Hematopoietic multipotent progenitor cell treated with erythropoietin and hydrocortisone succinate and interleukin-3 and kit ligand, for 6 days (in vitro differentiated cells): ENCODE measurements at places on chromosomes 5 and 9.
A peak's percentile ranks its signal among the peaks of the same experiment; 100 is the strongest.

DNA sequence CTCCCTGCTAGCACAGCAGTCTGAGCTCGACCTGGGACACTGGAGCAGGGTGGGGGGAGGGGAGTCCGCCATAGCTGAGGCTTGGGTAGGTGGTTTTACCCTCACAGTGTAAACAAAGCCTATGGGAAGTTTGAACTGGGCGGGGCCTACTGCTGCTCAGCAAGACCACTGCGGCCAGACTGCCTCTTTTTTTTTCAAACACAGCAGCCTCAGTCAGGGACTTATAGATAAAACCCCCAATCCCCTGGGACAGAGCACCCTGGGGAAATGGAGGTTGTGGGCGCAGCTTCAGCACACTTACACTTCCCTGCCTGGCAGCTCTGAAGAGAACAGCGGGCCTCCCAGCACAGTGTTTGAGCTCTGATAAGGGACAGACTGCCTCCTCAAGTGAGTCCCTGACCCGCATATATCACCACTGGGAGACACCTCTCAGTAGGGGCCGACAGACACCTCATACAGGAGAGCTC, 151.1 kb upstream of the APC start:
- DNase-seq, result peak; percentile 59

- DNase-seq, result no peak
Measured at GRCh38 chr5:59560553-59560952, 333.0 kb downstream of the PDE4D start.

DNA sequence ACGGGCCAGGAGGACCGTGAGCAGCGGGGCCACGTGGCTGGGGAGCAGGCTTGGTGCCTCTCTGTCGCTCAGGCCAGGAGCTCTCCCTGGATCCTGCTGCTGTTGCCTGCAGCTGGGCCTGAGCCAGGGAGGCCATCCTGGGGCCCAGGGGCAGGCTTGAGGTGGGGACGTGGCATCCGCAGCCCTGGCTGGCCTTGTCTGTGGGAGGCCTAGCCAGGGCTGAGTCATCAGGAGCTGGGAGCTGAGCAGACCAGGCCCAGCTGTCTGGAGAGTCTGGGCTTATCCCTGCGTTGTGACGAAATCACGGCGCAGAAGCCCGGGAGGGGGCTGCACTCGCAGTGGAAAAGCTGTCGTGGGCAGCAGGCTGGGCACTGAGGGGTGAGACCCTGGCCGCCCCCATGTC, 138.8 kb upstream of the COL5A1 start:
- no peak for DNase-seq

GRCh38 chr5:180636016-180636402, 13.4 kb downstream of the FLT4 start:
- DNase-seq, result no peak

DNA sequence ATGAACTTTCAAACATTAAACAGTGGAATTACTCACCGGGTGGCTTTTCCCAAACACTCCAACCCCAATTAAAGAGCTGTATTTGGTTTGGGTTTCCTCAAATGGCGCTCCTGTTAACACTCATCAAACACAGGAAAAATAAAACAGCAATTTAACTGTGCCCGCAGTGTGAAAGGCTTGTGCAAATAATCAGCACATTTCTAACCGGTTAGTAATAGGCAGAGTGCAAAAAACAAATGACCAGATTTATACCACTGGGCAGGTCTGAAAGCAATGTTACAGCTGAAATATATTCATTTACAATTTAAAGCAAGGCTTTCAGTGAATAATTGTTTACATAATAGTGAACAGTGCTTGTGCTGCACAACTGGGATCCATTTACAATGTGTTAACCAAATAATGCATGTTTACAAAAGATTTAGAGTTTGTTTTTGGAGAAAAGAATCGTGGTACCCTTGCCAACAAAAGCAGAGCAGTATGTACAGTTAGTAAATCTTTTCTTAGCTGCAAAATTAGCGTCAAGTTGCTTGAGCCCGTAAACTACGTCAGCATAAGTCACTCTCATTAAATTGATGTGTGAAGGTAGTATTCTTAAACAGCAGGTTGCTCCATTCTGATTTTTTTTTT, 662.9 kb upstream of the ZNF608 start:
- no peak for DNase-seq

- DNase-seq, result no peak
Measured at GRCh38 chr5:176784218-176785165, 25.9 kb upstream of the UNC5A start.

DNA sequence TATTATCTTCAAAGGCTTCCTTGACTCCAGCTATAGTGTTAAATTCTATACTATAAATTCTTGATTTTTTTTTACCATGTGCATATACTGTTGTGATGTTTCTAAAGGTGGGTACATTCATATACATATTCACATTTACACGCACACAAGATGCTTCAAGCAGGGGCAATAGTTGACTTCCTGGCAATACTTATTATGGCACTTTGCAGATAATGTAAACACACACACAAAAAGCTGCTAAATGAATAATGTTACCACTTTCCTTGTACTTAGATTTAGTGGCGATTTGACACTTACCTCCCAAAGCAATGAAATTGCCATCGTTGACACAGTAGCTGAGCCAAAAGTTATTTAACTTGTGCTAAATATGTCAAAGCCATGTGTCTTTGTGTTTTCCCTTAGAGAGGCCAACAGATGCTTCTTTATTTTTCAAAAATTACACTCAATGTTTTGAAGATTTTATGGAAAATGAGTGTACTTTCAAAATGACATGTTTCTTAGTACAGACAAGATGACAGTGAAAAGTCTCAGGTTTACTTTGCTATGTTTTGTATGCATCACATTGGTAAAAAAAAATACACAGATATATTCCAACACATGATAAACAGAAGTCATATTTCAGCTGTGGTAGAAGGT, 12.2 kb upstream of the ERAP2 start:
- no peak for DNase-seq

DNA sequence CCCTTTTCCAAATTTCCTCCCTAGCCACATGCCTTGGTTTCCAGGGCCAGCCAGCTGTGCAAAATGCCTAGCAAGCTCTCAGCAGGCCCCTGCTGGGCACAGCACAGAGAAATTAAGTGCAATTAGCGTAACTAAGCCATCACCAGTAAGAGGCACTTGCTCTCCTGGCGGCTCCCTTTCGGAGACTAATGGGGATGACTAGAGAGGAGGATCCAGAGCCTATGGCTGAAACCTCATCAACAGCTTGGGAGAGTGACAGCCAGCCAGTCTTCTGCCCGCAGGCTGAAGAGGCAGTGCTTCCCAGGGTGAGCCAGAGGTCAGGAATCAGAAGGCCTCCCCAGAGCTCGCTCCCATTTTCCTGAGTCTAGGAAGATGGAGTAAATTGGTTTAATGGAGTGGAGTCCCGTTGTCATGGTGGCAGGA, 108.4 kb downstream of the KCNIP1 start:
- DNase-seq, result no peak

- peak; percentile 60 for DNase-seq
Measured at GRCh38 chr9:129080298-129080600, 662 bp upstream of the DOLPP1 start.

GRCh38 chr5:8864053-8864452, 681.8 kb downstream of the SEMA5A start:
- DNase-seq, result peak; percentile 26

- no peak for DNase-seq
Measured at GRCh38 chr5:154203798-154204578, 13.5 kb downstream of the GALNT10 start.

- no peak for DNase-seq
Measured at GRCh38 chr9:36818965-36819870, 214.8 kb downstream of the PAX5 start.

DNA sequence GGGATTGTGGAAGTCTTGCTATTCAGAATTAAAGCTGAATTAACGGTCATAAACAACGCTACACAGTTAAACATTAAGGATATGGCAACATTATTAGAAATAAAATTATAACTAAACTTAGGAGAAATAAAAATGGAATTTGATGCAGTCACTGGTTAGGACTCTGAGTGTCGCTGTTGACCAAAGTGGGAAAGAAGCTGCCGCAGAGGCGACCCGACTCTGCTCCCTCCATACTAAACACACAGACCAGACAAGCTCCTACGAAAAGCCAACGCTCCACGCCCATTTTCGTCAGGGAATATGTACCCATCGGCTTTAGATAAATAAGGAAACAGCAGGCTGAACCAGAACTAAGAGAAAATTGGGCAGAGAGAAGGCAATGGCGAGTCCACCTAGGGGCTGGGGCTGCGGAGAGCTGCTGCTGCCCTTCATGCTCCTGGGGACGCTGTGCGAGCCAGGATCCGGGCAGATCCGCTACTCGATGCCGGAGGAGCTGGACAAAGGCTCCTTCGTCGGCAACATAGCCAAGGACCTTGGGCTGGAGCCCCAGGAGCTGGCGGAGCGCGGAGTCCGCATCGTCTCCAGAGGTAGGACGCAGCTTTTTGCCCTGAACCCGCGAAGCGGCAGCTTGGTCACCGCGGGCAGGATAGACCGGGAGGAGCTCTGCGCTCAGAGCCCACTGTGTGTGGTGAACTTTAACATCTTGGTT, at the start of gene PCDHGA5:
PCDHGA5 (plus strand) TSS at position 211 of the 709 bp plus-strand sequence; CDS start at position 380, 169 bp downstream.
- no peak for DNase-seq

DNA sequence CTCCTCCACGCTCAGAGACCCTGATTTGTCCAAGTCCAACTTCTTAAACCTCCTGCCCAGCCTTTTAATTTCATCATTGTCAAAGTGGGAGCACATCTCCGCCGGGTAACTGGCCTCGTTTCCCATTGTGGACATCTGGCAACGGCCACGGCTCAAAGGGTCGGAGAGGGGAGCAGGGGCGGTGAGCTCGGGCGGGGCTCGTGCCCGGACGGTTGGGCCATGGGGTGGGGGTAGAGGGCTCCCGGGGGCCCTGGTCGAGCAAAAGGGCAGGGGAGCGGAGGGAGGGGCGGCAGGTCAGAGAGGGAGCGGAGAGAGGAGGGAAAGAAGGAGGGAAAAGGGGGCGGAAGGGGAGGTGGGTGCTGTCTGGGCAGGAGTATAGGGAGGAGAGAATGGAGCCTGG, at the start of gene PPP3R2:
PPP3R2 (minus strand) TSS at position 174 of the 400 bp plus-strand sequence; CDS start at position 126, 48 bp downstream.
- DNase-seq, result no peak

GRCh38 chr5:174733091-174733690, 8.8 kb downstream of the MSX2 start:
- DNase-seq, result no peak

DNA sequence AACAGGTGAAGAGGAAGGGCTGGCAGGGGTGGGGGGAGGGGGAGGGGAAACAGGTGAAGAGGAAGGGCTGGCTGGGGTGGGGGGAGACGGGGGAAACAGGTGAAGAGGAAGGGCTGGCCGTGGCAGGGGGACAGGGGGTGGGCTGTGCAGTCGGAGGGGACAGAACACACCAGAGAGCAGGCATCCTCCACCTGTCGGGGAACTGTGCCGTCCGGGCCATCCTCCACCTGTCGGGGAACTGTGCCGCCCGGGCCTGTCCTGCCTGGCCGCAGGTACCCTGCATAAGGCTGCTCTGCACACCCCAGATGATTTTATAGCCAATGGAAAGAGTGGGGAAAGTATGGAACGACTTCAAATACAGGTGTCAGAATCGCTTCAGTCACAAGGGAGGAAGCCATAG, 32.5 kb upstream of the PPP1R26 start:
- DNase-seq, result no peak

GRCh38 chr5:144201588-144201987, 30.9 kb downstream of the KCTD16 start:
- DNase-seq, result peak; percentile 17

DNA sequence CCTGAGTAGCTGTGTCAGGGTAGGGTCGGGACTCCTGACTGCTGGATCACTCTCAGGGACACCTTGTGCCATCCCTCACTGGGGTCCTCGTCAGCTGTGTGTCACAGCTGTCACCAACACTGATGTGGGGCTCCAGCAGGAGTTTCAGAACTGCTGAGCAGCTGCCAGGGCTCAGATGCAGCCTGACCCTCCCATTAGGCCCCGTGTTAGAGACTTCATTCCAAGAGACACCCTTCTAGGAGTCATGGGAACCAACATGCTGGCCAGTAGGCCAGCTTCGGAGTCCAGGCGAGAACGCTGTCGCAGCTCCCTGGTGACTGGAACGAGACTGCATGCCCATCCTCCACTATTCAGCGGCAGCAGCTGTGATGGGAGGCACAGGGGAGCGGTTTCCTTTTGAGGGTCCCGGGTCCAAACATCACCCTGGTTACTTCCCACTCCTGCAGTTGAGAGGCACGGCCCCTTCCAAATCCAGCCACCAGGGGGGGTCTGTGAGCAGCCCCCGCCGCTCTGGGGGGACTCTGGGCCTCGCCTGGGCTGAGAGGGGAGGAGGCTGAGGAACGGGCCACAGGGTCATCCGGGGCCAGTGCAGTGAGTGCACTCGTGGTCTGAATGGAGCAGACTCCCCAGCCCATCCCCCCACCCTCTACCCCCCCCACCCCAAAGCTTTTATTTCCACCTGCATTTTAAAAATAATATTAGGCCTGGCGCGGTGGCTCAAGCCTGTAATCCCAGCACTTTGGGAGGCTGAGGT, 12.6 kb upstream of the TCF7 start:
- peak; percentile 68 for DNase-seq

- DNase-seq, result no peak
Measured at GRCh38 chr9:91825422-91825821, 124.6 kb downstream of the ROR2 start.
